ENCODE measurements at places on chromosomes 6 and 20. TPM values are rescaled to one million over a fixed set of nuclear protein-coding genes. Genes with fewer than 3 reads are reported as not detected.
A peak's percentile ranks its signal among the peaks of the same experiment; 100 is the strongest.

Gene BPIFB1
- total RNA-seq, result not detected

Gene OPN5
- total RNA-seq, result not detected

Gene ECT2L
- not detected for total RNA-seq

Gene FOXC1
- total RNA-seq, result 2.2 TPM

Gene OR5V1
- not detected for total RNA-seq

- DNase-seq, result no peak
Measured at GRCh38 chr6:16436550-16436949, 198.2 kb downstream of the GMPR start.

DNA sequence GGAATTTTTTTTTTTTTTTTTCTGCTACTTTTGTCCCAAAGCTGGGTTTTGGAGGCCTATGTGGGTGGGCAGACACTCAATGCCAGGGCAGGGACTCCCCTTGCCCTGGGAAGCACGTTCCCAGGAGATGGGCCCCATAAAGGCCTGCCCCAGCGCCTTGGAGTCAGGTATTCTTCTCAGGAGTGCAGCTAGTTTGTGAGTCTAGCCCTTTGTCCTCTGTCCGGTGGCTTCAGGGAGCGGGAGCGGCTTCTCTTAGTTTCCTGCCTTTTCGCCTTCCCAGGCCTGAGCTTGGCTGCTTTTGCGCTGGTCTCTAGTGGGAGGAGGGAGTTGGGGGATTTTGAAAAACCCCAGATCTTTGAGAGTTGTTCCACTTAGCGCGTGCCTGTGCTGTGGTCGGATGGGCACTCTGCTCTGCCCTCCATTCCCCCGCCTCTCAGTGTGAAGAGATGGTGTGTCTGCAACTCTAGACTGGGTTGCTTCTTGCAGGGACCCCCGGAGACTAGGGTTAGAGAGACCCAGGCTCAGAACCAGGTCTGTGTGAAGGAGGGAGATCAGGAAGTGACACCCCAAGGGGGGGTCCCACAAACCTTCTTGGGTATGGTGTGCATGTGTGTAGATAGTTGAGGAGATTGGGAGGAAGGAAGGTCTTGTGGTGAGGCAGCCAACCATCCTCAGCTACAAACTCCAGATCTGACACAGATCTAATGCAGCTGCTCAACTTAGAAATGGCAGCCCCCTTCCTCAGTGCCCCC is 1.3 kb downstream of the PLCG1 start:
- no peak for DNase-seq

DNA sequence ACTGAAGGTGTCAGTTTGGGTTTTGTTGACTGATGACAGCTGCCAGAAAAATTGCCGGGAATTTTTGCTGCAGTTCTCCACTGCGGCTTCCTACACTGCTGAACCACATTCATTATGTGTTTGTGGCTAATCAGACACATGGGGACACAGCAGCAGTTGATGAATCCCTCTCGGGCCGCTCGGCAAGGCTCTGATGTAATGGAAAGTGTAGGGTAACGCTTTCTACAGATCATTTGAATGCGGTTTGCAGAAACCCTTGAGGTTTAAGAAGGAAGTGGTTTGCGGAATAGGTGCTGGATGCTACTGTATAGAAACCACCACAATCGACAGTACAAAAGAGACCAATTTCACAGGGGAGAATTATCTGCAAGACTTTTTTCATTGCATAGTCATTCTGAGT is 138.7 kb upstream of the SASH1 start:
- no peak for DNase-seq

DNA sequence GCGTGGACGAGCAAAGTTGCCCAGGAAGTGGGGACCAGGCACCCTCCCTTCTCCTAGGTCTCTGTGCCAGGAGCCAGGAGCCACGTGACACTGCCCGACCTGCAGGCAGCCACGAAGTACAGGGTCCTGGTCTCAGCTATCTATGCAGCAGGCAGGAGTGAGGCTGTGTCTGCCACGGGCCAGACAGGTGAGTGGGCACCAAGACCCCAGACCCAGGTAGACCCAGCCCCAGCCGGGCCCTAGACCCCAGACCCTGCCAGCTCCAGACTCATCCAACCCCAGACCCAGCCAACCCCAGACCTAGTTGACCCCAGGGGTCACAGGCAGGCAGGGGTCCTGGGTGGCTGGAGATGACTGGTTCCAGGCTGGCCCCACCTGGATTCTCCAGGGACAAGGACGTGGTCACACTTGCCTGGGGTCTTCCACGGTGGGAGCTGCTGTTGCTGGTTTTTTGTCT is 21.1 kb downstream of the COL20A1 start:
- peak; percentile 11 for DNase-seq

DNA sequence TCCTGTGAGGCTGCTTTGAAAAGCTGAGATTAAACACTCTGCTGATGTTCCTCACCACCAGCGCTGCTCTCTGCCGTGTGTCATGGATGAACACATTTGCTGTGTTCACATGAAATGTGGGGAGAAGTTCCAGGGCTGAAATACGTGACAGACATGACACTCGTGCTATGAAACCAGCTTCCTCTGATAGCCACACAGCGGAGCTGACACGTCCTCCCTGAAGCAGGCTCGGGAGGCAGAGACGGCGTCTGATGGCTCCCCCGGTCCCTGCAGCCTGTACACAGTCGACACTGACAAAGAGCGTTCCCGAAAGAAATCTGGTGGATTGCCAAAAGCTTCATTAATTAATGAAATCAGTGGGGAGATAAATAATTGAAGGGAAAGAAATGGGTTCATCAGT is 17.5 kb downstream of the AGPAT4 start:
- DNase-seq, result no peak

- DNase-seq, result no peak
Measured at GRCh38 chr6:169324656-169325459, 71.2 kb upstream of the THBS2 start.

DNA sequence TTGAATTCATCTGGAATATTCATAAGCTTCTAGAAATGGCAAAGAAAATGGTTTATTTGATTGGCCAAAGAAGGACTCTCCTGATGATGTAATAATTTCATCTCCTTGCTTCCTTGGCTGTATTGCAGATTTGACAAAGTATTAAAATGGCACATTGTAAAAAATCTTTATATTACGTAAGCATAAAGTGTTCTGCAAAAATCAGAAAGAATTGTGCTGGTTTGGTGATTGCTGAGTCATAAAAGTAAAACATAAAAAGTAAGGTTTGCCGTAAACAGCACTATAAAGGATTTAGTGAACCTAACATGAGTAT is 255.9 kb upstream of the RREB1 start:
- no peak for DNase-seq

DNA sequence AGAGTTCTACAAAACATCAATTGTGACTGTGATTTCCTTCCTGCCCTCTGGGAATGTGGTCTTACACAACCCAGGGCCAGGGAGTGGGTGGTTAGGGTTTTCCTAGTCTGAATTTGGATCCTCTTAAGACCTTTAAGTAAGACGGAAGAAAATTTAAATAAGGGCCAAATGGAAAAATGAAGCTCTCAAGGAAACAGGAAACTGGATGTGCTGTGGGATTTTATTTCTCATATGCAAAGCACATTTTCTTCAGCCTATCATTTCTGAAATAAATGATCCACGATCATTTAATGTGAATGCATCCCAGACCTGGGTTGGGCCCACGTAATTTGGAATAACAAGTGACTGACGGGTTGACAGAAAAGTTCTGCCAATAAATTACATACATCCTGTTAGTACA is 243.6 kb downstream of the CLIC5 start:
- DNase-seq, result no peak

DNA sequence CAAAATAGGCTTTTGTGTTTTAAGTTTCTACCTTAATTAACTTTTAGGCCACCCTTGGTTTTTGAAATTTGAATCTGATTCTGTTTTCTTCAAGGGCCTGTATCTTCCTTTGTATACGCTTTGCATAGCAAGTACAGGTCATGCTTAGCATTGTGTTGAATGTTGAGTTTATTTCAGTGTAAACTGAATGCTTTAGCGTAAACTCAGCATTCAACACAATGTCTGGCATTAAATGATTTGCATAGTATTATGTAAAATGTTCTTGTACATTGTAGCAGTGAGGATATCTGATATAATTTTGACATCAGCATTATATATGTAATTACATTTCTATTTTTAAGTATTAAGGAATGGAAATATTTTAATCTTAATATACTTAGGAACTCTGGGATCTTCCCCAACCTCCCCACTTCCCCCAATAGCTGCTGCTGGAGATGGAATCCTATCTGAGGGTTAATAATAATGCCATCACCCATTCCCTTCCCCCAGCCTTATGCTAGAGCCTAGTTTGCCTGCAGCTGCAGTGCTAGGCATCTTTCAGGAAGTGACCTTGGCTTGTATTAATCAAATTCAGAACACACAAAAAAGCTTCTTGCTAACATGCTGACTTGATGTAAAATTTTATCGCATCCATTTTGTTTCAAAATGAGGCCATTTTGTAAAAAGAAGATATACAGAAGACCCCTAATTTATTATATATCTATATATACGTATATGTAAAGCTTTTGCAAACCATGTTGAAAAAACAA is 73.1 kb downstream of the NCOA3 start:
- no peak for DNase-seq

GRCh38 chr6:131948692-131949619 is 2.2 kb downstream of the CCN2 start:
- DNase-seq, result no peak

GRCh38 chr6:33426590-33427511 is 7.0 kb downstream of the SYNGAP1 start:
- DNase-seq, result no peak

GRCh38 chr6:37110500-37111461 is 59.2 kb upstream of the PIM1 start:
- DNase-seq, result no peak

DNA sequence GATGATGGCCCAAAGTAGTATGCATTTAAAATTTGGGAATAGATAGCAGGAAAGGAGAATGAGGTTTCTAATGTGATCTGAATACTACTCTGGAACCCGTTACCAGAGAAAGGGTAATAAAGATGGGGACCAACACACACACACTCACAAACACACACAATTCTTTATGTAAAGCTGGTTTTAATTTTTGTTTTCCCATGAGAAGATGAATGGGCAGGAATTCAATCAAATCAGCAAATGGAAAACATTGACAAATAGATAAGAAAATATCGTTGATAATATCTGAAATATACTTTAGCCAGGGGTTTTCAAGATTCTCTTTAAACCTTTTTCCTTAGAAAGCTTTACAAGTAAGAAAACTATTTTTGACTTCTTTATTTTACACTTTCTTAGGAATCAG is 303.0 kb downstream of the PRL start:
- no peak for DNase-seq

GRCh38 chr6:8066108-8066507 is 1.9 kb upstream of the BLOC1S5 start:
- no peak for DNase-seq

DNA sequence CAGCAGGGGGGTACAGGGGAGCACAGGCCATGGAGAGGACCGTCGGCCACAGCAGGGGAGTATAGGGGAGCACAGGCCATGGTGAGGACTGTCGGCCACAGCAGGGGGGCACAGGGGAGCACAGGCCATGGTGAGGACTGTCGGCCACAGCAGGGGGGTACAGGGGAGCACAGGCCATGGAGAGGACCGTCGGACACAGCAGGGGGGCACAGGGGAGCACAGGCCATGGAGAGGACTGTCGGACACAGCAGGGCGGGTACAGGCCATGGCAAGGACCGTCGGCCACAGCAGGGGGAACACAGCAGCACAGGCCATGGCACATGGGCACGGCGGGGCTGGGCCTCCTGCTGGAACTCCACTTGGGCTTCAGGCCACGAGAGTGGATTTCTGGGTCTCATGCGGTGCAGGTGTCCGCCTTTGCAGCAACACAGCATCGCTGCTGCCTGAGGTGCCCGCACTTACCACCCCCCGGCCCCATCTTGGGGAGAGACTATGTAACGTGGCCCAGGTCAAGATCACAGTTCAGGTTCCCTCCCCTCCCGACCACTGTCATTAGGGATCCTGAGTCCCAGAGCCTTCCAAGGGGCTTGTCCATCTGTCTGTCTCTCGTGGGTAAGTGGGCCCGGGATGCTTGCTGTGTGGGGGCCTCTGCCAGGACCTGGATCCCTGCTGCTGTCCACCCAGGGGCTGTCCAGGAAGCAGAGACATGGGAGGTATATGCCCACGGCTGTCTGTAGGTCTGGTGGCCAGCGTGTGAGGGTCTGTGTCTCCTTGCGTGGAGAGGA is 2.5 kb downstream of the NPBWR2 start:
- DNase-seq, result peak; percentile 10
